ENCODE measurements at places on chromosomes 3 and 15.

GRCh38 chr15:58777107-58777506 is 6.0 kb downstream of the MINDY2 start:
- DNase-seq: no peak

- no peak for DNase-seq
Observed at GRCh38 chr3:158339638-158340037, 229.7 kb downstream of the RSRC1 start.

GRCh38 chr15:83208367-83208661 is 691 bp upstream of the HDGFL3 start:
- DNase-seq: no peak

DNA sequence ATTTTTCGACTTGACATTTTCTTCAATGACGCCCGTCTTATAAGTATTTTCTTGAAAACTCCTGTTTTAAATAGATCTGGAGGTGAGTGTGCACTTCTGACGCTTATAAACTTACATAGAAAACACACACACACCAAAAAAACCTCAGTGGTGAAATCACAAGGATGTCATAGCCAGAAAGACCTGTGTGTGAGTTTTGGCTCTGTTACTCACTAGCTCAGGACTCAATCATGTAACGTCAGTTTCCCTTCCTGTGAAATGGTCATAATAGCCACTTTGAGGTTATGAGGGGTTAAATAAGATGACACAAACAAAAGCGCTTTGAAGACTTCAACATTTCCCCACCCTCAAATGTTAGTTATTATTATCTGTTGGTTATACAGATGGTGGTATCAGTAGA is 1.8 kb downstream of the IL20RB start:
- DNase-seq: no peak

DNA sequence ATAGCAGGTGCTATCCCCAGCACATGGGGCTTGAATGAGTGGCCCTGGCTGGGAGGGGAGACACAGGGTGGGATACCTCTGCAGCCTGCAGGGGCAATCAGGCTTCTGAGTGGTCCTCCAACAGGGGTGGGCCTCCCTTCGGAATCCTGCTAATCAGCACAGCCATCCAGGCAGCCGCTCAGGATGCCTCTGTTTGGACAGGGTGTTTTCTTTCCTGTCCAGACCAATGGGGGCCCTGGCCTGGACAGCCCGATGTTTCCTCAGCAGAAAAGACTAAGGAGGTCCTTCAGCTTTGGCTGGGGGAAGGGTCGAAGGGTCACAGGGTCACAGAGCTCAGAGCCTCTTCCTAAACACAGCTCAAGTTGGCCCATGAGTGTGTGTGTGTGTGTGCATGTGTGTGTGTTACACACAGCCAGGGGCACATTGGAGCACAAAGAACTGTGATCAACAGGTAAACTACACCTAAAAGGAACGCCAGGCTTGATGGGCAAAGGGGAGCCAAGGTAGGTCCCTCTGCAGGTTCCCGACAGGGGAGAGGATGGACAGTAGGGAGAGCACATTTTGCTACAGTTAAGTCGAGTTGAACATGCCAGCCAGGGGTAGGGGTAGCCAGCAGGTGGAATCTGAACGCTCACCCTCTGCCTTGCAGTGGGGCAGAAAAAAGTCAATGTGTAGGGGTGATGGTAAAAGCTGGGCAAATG is 1.1 kb upstream of the HAPLN3 start:
- no peak for DNase-seq

DNA sequence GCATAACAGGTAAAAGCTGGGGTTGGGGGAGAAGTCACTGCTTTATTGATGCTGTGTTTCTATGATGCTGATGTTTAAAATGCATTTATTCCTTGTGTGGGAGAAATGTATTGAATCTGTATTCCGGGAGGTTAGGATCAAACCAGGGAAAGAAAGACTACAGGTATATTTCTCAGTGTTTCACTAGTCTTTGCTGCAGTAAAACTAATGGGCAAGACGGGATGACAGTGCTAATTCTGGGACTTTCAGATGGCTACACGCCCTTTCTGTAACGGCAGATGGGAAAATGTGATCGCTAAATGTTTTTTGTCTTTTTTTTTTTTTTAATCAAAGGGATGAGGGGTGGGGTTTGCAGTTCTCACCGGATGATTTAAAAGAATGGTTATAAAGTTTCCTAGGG is 393 bp downstream of the CNTN6 start:
- no peak for DNase-seq

DNA sequence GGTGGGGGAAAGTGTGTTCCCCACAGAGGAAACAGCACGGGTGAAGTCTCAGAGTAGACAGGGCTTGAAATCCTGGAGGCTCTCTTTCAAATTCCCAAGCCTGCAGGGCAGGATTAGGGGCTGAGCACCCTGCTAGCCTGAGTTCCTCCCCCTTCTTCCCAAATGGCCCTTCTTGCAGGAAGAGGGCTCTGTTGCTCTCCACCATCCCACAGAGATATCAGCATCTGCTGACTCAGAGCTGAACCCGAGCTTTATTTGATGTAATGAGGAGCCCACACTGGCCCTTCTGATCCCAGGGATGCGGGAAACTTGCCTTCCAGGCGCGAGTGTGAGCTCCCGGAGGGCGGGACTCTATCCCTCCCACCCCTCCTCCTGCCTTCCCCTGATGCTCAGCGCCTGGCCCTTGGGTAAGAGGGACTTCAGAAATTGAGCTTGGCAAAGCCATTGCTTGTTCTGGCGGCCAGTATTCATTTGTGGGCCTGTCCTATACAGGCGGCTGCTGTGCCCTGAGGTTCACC is 1.4 kb upstream of the STRA6 start:
- DNase-seq: no peak

DNA sequence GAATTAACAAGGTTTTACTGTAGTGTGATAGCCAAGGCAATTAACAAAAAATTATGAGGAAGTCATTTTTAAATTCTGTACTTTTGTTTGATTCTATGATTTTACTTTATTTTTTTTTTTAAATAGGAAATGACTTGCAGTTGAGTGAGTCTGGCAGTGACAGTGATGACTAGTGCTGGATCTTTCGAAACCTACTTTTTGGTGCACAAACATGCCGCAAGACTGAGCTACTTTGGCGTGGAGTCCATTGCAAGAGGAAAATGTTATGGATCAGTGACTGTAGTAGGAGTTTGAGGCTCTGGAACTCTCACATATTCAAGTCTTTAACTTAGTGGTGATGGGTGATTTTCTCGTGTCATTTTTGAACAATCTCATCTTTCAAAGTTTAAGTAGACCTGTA is 11.6 kb downstream of the EAF1 start:
- DNase-seq: no peak

- DNase-seq: no peak
Observed at GRCh38 chr3:61967937-61968336, 405.4 kb downstream of the FEZF2 start.

- no peak for DNase-seq
Observed at GRCh38 chr15:89362203-89363101, 27.8 kb upstream of the POLG start.

Data from stimulated activated CD8-positive, alpha-beta memory T cell treated with anti-CD3 and anti-CD28 coated beads, Interleukin-12 subunit alpha, Interleukin-12 subunit beta, amount 100 ng/mL, for 4 hours (primary cell).